ELF-1 (cell line): ENCODE measurements at places on chromosomes 6 and 20.
A peak's percentile ranks its signal among the peaks of the same experiment; 100 is the strongest.

DNA sequence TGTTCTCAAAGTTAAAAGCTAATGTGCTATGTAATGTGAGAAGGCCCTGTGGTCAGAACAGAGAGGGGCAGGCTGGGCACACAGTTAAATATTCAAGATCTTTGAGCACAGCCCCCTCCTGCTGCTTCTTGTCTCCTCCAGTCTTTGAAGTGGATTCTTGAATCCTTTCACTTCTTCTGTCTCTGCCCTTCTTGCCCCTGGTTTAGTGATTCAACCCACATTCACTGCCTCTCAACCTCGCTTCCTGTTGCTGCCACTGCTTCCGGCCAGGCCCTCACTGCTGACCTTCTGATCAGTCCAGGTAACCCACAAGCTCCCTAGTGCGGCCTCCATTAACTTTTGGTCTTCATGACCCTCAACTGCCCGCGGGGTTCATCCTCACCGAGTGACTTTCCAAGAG lies 417.3 kb upstream of the NOX3 start:
- peak; percentile 10 for DNase-seq

GRCh38 chr20:63952210-63952535 lies 4.0 kb downstream of the UCKL1 start:
- DNase-seq: no peak

- no peak for DNase-seq
Observed at GRCh38 chr6:32151181-32151862, 417 bp downstream of the PRRT1 start.

DNA sequence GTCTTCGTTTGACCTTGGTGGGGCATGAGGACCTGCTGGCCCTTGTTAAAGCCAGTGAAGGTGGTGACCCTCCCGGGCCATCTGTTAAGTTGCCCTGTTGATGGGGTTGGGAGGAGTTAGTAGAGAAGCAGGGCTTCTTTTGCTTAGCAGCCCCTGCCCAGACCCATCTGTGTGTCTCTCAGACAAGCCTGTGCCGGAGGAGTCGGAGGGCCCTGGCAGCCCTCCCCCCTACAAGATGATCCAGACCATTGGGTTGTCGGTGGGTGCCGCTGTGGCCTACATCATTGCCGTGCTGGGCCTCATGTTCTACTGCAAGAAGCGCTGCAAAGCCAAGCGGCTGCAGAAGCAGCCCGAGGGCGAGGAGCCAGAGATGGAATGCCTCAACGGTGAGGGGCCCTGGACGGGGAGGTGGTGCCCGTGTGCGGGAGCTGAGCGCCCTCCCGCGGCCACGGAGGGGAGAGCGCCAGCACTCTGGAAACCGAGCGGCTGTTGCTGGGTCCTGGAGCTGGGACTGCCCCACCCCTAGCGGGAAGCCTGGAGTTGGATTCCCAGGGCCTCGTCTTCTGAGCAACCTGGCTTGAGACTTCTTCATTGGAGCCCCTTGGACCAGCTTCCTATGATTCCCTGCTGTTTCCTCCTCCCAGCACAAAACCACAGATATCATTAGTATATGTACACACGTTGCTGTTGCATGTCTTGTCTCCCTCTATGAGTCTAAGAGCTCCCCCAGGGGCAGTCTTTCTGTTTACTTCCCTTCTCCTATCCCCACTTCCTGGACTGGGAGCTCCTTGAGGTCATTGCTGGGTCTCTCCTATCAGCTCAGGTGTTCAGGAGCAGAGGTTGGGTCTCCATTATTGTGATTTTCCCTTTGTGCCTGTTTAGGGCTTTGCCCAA lies 27.6 kb upstream of the SRF start:
- peak; percentile 99 for DNase-seq

GRCh38 chr6:75230484-75231325 lies 12.9 kb downstream of the COX7A2 start:
- peak; percentile 36 for DNase-seq

- DNase-seq: no peak
Observed at GRCh38 chr20:11920083-11920482, 2.4 kb downstream of the BTBD3 start.

DNA sequence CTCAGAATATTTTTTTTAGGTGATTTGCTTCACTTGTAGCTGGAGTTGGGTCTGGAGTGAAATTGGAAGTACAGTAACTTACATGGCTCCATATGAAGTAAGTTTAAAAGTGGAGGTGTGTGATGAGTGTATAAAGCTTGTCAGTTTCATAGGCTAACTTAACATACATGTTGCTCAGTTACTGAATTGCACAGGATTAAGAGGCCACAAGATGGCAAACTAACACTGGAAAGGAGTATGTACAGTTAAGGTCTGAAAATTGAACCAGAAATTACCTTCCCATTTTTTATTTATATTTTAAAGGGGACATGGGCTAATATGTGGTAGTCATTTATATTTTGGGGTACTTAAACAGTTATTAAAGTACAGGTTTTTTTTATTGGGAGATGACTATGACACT lies 45.3 kb upstream of the SMIM8 start:
- no peak for DNase-seq

GRCh38 chr20:33568378-33568777 lies 78.5 kb downstream of the CBFA2T2 start:
- peak; percentile 86 for DNase-seq

DNA sequence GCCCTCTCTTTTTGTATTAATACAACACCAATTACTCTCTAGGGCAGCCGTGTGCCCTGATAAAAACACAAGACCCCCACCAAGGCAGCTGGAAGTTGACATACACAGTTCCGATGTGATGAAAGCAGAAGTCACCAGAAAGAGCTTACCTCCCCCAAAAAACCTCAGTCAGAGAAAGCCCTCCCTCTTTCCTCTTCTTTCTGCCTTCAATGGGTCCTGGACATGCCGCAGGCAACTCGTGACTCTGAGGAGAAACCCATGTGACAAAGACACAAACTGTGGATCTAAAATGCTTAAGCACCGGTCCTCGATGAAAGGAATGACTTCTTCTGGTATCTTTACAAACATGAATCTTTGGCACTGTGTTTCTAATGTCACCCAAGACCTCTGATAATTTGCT lies 117.7 kb upstream of the CCDC28A start:
- DNase-seq: peak; percentile 21

DNA sequence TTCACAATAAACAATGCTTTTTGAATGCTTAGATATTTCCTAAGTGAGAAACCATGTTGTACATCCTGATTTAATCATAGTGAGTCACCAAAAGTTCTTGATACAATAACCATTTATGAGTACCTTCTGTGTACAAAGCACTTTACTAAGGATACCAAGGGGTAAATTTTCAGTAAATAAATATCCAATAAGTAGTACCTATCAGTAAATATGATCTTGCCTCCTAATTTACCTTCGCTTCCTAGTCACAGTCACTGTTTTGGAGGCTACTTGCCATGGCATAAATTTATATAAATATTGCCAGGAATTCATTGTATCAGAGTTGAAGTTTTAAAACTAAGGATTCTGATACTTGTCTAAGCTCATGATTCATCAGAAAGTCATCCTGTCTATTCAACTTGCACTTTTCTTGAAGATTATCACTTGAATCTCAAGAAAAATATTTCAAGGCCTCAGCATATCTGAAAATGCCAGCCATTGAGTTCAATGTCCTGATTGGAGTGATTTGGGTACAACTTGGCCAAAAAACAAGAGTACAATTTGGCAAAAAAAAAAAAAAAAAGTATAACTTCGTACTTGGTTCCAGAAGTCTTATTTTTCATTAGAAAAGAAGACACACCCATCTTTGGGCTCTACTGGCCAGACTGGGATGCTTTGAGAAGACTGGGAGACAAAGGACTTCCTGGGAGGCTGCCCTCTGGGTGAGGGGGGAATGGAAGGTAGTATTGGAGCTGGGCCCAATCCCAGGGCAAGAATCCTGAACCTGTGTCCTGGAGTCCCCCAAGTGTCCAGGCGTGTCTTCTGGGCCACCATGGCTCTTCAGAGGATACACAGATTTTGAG lies 32.8 kb downstream of the RAB22A start:
- no peak for DNase-seq

- no peak for DNase-seq
Observed at GRCh38 chr6:50820869-50821264, 2.2 kb downstream of the TFAP2B start.

DNA sequence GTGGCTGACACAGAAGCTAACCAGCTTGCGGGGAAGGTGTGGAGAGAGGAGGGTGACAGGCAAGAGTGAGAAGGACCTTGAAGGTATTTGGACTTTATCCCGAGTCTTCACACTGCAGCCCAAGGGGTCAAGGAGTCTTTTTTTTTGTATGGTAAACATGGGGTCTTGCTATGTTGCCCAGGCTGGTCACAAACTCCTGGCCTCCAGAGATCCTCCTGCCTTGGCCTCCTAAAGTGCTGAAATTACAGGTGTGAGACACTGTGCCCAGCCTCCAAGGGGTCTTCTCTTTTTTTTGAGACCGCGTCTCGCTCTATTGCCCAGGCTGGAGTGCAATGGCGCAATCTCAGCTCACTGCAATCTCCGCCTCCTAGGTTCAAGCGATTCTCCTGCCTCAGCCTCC lies 9.2 kb downstream of the SOX12 start:
- no peak for DNase-seq
